ENCODE measurements at places on chromosomes 5 and 9.

GRCh38 chr5:7897014-7897600, 28.2 kb downstream of the MTRR start:
- DNase-seq = no peak

GRCh38 chr5:168390491-168390890, 95.8 kb upstream of the RARS1 start:
- no peak for DNase-seq

DNA sequence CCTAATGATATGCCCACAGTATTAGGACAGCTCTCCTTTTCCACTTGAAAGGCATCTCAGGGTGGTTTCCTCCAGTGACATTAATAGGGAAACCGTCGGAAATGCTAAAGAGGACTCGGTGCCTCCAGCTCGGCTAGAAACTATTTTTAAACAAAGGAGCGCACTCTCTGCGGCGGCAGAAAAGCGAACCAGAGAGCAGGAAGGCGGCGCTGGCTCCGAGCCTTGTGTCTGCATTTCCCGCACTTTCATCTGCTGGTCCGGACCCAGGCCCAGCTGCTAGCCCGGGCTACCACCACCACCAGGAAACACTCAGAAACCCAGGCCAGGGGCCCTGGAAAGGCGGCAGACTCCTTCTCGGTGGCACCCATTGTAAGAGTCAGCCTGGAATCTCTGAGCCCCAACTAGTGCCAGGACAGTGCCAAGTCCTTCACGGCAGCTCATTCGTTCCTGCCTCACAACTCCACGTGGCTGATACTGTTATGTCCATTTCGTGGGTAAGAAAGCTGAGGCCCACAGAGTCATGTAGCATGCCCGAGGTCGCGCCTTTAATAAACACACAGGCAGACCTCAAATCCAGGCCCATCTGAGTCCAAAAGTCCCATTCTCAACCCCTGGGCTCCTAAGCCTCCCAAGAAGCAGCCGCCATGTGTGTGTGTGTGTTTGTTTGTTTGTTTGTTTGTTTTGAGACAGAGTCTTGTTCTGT, 73.9 kb downstream of the VAV2 start:
- DNase-seq = no peak

GRCh38 chr5:140169410-140169809, 5.6 kb upstream of the CYSTM1 start:
- DNase-seq = no peak

- DNase-seq = no peak
Measured at GRCh38 chr5:78447775-78448424, 87.5 kb downstream of the SCAMP1 start.

DNA sequence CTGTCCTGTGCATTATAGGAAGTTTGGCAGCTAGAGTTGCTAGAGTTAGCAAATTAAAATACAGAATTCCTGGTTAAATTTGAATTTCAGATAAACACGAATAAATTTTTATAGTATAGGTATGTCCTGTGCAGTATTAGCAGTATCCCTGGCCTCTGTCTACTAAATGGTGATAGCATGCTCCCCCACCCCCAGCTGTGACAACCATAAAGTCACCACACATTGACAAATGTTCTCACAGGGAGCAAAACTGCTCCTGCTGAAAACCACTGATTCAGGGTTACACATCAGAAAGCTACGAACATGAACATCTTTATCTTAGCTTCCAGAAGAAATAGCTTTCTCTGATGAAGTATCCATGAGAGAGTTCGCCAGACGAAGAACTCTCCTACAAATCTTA, 91.8 kb upstream of the CCDC112 start:
- no peak for DNase-seq

DNA sequence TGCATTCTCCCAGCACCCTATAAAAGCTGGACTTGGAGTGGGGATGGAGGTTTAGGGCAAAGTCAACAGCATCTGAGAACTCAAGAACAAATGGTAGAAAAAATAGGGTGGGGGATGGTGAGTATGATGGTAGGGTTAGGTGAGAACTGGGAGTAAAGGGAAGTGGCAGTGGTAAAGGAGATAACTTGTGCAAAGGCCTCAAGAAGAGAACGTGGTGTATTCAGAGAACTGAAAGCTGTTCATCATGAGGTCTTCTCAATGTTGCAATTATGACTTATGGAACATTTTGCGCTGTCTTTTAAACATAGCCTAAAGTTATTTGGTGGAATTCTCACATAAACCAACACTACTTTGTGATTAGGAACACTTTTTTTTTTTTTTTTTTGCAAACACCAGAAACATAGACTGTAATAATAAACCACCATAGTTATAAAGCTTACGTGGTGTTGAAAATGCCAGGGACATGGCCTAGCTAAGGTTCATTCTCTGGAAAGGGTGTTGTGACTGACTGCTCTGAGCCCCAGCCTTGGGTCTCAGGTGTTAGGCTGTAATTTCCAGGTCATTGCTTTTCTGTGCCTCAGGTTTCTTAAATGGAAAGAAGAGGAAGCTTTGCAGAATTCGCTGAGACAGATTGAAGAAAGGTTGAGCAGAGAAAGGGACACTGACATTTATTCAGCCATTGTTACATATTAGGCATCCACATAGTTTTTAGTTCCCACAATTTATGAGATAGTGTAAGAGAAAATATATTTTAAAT, 19.2 kb upstream of the TXNDC8 start:
- DNase-seq = no peak

DNA sequence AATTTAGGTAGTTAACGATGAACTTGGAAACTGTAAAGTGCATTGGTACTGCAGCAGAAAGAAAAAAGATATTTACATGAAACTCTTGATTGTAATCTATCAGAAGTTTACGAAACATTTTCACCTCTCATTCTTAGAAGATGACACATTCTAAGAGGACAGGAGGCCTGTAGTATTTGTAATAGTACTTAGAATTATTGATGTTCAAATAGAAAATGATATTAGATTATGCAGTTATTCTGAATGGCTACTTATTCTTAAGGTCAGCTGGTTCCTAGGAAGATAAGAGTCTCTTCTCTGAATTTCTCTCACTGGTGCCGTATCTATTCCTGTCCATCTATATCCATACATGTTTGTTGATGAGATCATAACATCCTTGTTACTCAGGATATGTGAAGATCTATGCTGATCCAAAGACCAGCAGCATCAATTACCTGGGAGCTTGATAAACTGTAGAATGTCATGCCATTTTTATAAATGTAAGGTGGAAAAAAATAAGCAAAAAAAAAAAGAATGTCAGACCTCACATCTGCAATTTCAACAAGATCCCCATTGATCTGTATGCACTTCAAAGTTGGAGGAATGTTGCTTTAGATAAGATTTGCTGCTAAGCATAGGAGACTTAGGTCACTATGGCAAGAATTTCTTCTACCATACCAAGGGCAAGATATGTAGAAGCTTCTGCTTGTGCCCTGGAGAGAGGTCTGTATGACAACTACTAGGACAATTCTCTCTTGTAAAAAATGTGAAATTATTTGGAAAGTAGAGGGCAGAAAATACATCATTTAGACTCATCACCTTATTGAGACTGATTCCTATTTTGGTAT, 42.4 kb upstream of the RICTOR start:
- no peak for DNase-seq

DNA sequence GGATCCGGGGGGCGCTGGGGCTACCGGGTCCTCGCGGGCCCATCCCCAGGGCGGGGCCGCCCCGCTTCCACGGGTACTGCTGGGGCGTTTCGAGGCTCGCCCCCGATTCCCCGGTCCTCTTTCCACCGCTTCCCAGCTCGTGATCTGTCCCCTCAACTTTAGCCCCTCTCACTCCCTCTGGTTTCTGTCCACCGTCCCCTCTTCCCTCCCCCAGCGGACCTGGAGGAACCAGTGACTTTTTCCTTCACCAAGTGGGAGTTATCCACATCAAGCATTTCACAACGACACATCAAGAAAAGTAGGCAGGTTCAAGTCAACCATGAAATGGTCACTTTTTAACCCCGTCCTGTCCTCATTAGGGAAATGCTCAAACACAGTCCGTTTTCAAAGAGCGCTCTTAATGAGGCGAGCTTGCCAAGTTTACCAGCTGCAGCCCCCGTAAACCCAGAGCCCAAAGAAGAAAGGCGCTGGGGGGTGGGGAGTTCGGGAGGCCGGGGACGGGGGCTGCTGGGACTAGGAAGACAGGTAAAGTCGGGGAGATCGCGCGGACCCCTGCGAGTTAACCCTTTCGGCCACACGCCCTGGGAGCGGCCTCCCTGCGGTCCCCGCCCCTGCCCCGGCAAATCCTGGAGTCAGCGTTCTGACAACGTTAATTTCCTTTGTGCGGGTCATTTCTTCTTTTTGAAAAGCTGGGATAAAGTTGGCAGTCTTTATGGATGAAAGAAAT, 2.1 kb upstream of the NFIB start:
- no peak for DNase-seq

DNA sequence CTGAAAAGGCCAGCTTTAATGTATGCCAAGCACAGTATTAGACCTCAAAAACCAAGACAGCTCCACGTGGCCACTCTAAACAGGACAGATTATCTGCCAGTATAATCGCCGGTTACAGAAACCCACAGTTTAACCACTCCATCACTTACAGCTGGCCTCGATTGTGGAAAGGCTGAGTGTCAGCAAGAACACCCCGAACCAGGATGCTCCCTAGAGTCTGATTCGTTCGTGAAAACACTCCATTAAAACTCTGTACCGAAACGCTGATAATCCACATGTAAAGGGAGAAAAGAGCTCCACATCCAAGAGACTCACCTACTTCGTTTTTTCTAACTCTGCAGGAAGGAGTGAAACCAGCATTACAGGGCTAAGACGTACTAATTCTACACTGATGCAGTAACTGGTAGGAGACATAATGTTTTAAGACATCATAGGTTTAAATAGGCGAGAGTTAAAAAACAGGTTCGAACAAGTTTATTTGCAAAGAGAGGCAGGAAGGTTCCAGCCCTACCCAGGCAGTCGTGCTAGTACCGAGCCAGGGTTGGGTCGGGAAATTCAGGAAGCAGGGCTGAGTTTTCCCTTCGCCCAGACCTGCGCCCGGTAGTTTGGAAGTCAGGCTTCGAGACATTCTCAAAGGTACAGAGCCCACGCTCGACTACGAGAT, 949 bp downstream of the SERINC5 start:
- no peak for DNase-seq

DNA sequence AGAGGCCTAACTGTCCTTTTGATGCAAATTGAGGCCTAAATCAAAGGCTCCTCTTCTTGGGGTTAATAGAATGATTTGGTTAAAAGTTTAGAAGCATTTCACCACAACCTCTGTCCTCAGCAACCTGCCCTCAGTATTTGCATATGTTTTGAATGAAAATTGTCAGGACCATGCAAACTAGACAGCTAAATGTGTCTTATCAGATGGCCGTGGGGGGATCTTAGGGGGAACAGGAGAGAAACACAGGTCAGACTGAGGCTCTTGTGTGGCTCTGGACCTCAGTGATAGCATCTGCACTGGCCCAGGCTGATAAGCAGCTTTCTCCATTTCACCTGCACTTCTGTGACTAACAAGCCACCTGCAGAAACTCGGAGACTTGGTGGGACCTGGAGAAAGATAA, 49.0 kb downstream of the FOXI1 start:
- no peak for DNase-seq

GRCh38 chr5:172641359-172642050, 442 bp downstream of the NEURL1B start:
- no peak for DNase-seq

DNA sequence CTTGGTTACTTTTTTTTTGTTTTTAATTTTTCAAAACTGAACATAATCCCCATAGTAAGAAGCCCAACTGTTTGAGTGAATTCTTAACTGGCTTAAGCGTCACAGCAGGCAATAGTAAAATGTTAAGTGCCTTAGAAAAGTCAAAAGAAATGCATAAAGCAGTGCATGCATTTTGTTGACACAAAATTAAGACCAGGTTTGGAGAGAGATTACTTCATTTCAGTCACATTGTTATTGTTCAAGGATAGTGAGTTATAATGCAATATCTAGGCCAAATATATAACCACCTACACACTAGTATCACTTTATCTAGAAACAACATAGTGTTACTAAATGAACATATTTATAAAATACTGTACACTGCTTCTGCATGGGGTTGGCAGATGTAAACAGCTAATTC, 116.9 kb upstream of the KLF9 start:
- DNase-seq = no peak

- DNase-seq = no peak
Measured at GRCh38 chr9:93954434-93955061, 607 bp downstream of the BARX1 start.

- DNase-seq = no peak
Measured at GRCh38 chr5:51382521-51383130, 622 bp upstream of the ISL1 start.

DNA sequence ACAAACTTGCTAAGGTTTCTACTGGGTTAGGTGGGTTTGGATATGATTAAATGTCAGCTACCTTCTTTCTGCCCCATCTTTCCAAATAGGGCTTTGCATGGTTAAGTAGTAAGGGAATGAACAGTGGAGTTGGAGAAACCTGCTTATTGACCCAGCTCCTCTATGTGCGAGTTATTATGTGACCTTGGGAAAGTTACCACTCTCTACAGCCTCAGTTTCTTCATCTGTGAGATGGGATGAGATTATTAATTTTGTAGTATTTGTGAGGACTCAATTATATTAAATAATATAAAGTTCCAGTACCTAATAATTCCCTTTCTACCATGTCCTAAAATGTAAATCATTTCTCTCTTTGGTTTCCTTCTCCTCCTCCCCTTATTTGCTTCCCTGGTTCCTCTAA, 123.4 kb downstream of the GDNF start:
- DNase-seq = no peak

- no peak for DNase-seq
Measured at GRCh38 chr9:127126971-127127370, 4.5 kb upstream of the ANGPTL2 start.

DNA sequence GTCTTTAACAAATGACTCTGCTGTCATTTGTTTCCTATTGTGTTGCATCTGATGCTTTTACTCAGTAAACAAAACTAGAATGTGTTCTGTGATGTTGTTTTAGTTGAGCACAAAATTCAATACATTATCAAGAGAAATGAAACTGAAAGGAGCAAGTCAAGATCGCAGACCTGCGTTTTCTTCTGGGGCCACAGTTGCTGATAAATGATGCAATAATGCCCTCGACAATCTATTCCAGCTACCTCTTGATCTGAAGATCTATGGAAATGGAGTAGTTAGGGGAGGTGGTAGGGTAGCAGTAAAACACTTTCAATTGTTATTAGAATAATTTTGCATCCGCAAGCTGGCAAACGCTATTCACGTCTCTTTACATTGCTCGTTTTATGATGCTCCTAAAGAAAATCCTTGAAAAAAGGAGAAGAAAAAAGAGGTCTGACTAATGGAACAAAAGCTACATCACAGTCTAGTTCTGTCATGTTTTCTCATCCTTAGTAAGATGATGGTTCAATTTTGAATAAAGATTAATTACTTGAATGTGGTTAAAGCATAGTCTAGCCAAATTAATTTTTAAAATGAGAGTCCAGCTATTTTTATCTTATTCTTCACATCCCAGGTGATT, 1.6 kb downstream of the ZNF366 start:
- no peak for DNase-seq

- no peak for DNase-seq
Measured at GRCh38 chr5:158676642-158677469, 422.9 kb downstream of the EBF1 start.

Data from activated CD8-positive, alpha-beta memory T cell treated with anti-CD3 and anti-CD28 coated beads for 48 hours (primary cell).